ENCODE measurements at places on chromosomes 11 and 22.

DNA sequence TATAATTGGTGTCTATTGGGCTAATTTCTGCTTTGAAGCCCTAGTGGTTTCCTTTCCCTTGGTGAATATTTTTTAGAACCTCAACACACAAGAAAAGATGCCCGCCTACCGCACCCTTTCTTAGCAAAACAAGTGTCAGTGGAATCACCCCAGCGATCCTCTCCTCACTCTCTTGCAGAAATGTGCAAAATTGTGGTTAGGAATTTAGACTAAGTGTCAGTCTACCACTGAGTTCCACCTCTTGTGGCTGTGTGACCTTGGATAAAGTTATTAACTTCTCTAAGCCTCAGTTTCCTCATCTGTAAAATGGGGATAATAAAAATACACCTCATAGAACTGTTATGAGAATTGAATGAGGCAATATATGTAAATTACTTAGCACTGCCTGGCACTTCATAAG, 5.3 kb upstream of the JAML start:
- no peak for DNase-seq

- DNase-seq = no peak
Observed at GRCh38 chr11:48683226-48683720, 194.7 kb downstream of the OR4A47 start.

DNA sequence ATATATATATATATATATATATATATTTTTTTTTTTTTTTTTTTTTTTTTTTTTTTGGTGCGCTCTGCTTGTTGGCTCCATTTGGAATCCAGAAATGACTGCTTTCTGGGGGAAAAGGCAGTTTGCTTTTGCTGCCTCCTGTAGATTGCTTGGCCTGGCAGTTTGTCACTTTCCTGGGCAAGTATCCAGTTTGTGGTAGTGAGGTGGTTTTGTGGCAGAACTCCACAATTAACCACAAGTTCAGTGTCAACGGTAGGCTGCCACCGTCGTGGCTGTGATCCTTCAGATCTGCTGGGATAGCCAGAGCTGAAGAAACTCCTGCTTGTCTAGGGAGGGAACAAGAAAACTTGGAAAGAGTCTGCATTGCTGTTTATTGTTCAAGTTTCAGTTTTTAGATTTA, 5.0 kb upstream of the PDE3B start:
- DNase-seq = no peak

DNA sequence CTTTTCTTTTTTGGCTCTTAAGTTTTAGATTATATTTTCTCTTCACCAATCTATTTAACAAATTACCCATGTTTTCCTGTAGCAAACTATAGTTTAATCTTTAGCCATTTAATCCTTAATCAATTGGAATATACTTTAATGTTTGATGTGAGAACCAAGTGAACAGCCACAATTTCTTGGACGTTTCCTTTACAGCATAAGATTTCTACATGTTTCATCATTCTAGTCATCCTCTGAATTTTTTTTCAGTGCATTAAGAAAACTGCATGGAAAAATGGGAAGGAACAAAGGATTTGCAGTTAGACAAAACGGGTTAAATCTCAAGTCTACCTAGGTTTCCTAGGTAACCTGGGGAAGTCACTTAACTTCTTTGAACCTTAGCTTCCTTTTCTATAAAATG, 507.1 kb upstream of the CCDC90B start:
- DNase-seq = no peak

- no peak for DNase-seq
Observed at GRCh38 chr22:46074771-46075551, 75.4 kb upstream of the PPARA start.

- DNase-seq = no peak
Observed at GRCh38 chr11:3959015-3959902, 103.8 kb downstream of the STIM1 start.

GRCh38 chr22:43742154-43742950, 69.8 kb downstream of the EFCAB6 start:
- no peak for DNase-seq

DNA sequence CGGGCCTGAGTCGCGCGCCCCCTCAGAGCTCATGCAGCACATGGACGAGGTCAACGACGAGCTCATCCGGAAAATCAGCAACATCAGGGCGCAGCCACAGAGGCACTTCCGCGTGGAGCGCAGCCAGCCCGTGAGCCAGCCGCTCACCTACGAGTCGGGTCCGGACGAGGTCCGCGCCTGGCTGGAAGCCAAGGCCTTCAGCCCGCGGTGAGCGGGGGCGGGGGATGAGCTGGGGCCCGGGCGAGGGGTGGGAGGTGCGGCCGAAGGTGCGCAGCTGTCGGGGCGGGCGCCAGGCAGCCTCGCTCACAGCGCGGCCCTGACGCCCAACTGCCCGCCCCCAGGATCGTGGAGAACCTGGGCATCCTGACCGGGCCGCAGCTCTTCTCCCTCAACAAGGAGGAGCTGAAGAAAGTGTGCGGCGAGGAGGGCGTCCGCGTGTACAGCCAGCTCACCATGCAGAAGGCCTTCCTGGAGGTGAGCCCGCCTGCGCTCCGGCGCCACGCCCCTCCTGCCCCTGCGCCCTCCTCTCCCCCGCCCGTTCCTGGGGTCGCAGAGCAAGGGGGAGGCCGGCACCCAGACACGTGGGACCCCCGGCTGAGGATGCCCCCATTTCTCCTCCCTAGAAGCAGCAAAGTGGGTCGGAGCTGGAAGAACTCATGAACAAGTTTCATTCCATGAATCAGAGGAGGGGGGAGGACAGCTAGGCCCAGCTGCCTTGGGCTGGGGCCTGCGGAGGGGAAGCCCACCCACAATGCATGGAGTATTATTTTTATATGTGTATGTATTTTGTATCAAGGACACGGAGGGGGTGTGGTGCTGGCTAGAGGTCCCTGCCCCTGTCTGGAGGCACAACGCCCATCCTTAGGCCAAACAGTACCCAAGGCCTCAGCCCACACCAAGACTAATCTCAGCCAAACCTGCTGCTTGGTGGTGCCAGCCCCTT, 20.5 kb downstream of the EPS8L2 start:
- DNase-seq = no peak

GRCh38 chr22:50157709-50158375, 12.7 kb upstream of the PANX2 start:
- no peak for DNase-seq

- no peak for DNase-seq
Observed at GRCh38 chr11:6530848-6531247, 33.8 kb downstream of the DNHD1 start.

- DNase-seq = no peak
Observed at GRCh38 chr11:78349624-78350023, 68.0 kb downstream of the GAB2 start.

DNA sequence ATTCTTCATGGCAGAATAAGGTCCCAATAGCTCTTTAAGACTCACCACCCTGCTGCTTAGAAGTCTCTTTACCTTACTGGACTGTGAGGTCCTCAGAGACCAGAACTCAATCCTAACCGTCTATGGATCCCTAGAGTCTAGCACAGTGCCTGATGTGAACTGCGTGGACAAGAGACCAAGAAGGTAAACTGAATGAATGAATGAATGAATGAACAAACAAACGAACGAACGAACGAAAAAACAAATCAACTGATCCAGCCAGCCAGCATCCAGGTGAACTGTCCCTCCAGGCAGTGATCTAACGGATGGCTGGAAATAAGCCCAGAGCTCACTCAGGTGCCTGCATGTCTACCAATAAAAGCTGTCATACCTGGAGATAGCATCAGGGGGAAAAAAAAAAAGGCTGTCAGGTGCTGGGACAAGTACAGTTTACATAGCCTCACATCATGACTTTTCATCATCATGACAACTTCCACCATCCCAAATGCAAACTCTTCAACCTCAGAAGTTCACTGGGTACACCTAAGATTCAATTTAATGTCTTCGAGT, 59.8 kb downstream of the PACSIN2 start:
- no peak for DNase-seq

DNA sequence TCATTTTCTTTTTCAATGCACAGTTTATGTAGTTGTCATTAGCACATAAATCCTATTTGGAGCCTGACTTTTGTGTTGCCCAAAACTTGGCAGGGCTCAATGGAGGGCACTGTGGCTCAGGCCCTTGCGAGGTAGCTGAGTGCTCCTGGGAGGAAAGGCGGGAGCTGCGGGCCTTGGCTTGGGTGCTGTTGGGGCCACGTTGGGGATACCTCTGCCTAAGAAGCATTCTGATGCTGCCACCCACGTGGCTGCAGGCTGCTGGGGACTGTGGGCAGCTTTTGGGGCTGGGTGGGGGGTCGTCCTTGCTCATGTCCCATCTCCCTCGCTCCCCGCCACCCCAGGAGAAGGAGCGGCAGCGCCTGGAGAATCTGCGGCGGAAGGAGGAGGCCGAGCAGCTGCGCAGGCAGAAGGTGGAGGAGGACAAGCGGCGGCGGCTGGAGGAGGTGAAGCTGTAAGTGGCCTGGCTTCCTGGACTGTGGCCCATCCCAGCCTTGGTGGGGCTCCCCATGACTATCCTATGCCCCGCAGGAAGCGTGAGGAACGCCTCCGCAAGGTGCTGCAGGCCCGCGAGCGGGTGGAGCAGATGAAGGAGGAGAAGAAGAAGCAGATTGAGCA, 20.9 kb downstream of the INCENP start:
- no peak for DNase-seq

GRCh38 chr11:129734654-129735053, 81.0 kb upstream of the TMEM45B start:
- DNase-seq = no peak

- no peak for DNase-seq
Observed at GRCh38 chr22:29635734-29636357, 32.4 kb downstream of the NF2 start.

GRCh38 chr11:76854709-76855108, 6.0 kb upstream of the ACER3 start:
- DNase-seq = no peak

DNA sequence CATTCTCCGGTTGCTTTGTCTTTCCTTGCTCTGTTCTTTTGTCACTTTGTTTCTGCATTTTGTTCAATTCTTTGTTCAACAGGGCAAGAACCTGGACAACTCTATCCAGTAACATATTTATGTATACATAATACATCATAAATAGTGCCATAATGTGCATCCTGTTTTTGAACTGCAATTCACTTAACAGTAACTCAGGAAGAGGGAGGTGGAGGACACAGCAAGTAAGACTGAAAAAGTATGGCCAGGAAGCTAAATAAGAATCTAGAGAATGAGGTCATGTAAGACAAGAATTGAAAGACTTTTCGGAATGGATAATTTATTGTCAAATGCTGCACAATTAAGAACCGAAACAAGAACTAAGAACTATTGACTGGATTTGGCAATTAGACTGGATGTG, 29.2 kb upstream of the CHORDC1 start:
- DNase-seq = no peak

DNA sequence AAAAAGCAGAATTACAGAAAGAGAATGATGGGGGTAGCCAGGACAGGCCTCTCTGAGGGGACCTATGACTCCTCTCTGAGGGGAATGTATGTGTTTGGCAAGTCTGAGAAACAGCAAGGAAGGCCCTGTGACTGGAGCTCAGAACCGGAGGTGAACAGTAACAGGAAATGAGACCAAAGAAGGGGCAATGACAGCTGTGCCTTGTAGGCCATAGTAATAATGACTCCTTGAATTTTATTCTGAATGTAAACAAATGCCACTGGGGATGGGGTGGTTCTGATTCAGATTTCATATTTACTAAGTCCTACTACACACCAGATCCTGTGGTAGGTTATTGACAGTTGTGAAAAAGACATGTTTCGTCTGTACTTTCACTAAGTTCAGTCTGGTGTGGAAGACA, 52.8 kb upstream of the APOA1 start:
- no peak for DNase-seq

DNA sequence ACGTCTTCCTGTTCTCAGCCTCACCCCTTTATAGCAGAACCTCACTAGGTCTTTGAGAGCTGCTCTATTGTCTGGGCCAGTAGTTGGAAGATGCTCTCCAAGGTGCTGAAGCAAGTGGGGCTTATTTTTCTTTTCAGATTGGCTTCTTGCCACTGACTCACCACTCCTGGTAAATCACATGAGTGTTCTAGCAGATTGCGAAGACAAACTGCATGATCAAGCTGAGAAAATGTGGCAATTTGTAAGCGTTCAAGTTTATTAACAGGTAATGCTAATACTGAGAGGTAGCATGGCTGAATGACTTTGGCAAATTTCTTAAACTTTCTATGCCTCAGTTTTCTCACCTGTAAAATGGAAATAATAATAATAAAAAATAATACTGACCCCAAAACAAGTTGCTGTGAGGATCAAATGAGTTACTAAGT, 59.2 kb downstream of the CACNG2 start:
- DNase-seq = no peak

- DNase-seq = no peak
Observed at GRCh38 chr11:63022441-63022840, 6.8 kb upstream of the SLC22A8 start.

DNA sequence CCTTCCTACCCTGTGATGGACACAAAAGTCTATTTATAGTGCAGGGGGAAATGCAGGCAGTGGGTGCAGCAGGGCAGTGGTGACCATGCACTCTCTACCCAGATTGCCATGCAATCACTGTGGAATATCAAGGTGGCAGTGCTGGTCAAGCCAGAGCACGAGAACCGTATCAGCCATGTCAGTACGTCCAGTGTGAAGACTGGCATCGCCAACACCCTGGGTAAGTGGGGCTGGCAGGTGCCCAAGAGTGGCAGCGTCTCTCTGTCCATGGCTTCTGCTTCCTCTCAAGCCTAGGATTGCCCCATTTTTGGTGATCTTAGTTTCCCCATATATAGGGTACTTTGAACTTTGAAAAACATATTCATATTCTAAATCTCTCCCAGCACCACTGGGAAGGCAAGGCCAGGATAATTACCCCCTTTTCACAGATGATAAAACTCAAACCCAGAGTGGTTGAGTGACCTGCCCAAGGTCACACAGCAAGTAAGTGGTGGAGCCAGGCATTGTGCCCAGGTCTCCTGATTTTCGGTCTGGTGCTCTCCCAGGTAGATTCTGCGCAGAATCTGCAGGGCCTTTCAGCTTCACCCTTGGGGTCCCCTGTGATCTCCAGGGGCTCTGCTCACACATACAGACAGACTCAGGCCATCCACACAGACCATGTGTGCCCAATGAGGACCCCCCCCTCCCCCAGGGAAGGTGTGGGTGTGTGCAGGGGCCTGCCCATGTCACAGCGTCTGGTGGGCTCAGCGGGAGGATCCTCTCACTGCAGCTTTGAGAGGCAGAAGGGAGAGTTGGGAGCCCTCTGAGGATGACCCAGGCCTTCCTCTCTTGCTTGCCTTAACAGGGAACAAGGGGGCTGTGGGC, 7.1 kb downstream of the INPPL1 start:
- no peak for DNase-seq

DNA sequence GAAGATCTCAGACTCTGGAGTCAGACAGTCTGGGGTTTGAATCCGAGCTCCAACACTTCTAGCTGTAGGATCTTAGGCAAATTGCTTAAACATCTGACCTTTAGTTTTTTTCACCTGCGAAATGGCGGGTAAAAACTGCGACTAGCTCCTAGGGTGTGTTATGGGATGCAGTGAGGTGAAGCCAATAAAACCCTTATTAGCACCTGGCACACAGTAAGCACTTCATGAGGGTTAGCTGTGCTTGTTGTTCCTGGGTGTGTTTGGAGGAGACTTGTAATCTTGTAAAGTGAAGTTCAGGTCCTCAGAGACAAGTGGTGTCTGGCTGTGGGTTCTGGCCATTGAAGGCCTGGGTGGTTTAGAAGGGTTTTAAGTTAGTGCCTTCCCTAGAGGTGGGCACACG, 68.9 kb downstream of the ZBTB16 start:
- DNase-seq = no peak

GRCh38 chr11:61384271-61385242, 7.8 kb upstream of the TMEM216 start:
- no peak for DNase-seq
